ENCODE measurements at places on chromosomes 2 and 18.

DNA sequence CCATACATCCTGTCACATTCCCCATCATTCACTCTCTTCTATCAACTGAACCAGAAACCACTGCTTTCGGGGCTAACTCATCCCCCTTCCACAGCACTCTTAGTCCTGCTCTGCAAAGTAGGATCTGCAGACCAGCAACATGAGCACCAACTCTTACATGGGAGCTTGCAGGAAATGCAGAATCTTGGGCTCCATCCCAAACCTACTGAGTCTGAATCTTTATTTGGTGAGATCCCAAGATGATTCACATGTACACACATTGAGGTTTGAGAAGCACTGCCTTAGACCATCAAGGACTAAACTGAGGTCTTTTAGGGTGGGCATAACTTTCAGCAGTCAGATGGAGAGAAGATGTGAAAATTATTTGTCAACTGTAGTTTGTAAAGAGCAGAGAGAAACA, 235.6 kb upstream of the EPHA4 start:
- DNase-seq, result no peak

DNA sequence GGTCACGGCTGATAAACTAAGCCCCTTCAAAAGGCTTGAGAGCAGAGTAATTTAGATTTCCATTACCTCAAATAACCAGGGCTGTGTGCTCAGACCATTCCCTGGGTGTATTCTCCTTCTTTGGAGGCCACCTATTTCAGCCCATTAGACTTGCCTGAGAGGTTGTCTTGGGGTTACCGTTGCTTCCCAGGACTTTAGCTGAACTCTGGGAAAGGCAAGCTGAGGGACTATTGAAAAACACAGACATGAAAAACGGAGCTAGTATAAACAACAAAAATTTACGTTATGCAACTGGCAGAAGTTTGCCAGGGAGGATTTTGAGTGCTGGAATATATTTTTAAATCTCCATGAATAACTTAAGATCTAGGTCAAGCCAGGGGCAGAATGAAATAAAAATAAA, 561.0 kb upstream of the TNP1 start:
- no peak for DNase-seq

DNA sequence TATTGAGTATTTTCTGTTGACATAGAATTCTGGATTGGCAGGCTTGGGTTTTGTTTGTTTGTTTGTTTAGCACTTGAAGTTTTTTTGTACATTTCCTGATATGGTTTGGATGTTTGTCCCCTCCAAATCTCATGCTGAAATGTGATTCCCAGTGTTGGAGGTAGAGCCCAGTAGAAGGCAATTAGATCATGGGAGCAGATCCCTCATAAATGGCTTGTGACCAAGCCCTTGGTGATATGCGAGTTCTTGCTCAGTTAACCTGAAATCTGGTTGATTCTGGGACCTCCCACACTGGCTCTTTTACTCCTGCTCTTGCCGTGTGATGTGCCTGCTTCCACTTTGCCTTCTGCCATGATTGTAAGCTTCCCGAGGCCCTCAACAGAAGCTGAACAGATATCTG, 98.0 kb downstream of the PTPN4 start:
- no peak for DNase-seq

- no peak for DNase-seq
Observed at GRCh38 chr2:169285531-169286235, 76.7 kb downstream of the LRP2 start.

- peak; percentile 78 for DNase-seq
Observed at GRCh38 chr18:9575558-9575957, 38.8 kb downstream of the PPP4R1 start.

- no peak for DNase-seq
Observed at GRCh38 chr2:54657664-54658083, 65.8 kb upstream of the EML6 start.

DNA sequence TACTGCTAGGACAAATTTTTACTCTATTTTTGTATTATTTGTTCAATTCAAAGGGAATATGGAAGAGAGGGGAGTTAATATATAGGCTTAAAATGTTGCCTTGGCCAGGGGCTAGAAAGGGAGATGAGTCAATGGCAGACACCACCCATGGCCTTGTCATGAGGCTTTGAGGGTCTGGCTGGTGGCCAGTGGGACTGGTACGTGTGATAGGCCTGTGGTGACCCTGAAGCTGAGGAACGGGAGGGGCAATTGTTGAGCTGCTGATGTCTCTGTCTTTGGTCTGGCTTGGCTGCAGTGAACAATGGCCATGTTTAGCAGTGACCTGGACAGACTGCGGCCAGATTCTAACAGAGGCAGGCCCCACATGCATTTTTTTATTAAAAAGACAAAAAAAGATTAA, 18.5 kb downstream of the GKN1 start:
- no peak for DNase-seq

DNA sequence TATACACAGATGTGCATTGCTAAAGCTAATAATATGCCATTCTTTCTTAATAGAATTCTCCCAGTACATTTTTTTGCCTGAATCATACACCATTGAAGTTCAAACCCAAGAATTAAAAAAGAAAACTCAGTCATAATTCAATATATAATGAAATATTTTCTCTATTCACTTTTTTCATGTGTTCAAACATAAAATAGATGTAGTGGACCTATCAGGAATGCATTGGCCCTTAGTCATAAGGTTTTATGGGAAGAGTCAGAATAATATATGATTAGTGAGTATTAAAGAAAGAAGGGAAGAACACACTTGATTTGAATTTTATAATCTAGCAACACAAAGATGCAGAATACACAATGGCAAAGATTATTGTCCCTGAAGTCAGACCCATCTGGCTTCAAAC, 297.0 kb upstream of the COL3A1 start:
- DNase-seq, result no peak

- no peak for DNase-seq
Observed at GRCh38 chr2:173962583-173963110, 2.5 kb downstream of the SP3 start.

DNA sequence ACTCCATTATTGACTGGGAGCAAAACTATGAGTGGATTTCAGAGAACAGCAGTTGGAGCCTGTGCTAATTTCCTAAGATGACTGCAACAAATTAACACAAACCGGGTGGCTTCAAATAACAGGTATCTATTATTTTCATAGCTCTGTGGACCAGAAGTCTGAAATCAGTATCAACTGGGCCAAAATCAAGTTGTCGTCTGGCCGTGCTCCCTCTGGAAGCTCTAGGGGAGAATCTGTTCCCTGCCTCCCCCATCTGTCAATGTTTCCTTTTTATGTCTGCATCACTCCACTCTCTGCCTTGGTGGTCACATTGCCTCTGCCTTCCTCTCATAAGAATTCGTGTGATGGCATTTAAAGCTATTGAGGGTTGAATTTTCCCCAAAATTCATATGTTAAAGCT, 269.8 kb downstream of the TMX3 start:
- DNase-seq, result no peak

DNA sequence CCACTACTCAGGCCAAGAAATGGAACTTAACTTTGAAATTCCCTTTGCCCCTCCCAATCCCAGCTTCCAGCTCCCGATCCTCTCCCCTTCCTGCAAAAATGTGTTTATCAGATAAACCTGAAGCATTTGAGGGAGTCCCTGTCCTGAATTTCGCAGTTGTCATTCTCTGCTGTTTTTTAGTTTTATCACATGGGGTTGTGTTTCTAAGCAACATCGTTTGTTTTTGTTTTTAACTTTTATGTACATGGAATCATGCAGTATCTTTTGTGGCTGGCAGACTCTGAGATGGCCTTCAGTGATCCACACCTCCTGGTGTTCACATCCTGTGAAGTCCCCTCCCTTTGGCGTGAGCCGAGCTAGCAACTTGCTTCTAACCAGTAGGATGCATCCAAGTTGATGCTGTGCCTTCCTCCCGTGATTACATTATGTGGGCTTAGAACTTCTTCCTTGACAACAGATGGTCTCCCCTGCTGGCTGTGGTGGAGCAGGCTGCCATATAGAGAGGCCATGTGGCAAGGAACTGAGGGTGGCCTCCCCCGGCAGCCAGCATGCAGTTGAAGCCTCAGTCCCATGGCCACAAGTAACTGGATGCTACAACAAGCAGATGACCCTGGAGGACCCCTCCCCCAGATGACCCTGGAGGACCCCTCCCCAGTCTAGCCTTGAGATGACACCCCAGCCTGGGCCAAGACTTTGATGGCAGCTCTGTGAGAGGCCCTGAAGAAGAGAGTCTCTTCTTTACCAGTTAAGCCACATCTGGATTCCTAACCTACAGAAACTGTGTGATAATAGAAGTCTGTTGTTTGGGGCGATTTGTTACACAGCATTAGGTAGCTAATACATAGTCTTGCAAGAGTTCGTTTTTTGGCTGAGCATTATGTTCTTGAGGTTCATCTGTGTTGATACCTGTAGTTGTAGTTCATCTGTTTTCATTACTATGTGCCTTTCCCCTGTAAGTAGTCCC, 27.7 kb downstream of the SH3BP4 start:
- DNase-seq, result no peak

GRCh38 chr2:226873051-226873620, 37.3 kb downstream of the RHBDD1 start:
- no peak for DNase-seq

DNA sequence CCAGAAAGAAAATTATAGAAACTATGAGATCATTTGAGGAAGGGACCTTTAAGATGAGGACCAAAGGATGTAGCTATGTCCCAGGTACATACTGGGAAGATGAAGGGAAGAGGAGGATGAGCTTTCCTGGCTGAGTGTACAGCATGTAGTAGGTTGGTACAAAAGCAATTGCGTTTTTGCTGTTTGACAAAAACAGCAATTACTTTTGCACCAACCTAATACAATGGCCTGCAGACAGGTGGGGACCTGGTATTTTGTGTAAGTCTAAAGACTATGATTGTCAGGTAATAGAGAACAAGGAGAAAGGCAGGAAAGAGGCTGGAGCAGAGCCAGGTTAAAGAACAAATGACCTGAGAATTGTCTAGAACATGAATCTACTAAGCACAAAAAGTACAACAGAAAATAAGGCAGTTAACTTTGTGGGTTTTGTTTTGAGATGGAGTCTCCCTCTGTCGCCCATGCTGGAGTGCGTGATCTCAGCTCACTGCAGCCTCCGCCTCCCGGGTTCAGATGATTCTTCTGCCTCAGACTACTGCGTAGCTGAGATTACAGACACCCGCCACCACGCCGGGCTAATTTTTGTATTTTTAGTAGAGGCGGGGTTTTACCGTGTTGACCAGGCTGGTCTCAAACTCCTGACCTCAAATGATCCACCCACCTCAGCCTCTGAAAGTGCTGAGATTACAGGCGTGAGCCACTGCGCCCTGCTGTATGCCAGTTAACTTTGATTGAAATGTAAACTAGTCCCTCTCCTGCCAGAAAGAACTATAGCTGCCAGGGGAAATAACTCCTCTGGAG, 3.2 kb upstream of the TGOLN2 start:
- DNase-seq, result no peak

DNA sequence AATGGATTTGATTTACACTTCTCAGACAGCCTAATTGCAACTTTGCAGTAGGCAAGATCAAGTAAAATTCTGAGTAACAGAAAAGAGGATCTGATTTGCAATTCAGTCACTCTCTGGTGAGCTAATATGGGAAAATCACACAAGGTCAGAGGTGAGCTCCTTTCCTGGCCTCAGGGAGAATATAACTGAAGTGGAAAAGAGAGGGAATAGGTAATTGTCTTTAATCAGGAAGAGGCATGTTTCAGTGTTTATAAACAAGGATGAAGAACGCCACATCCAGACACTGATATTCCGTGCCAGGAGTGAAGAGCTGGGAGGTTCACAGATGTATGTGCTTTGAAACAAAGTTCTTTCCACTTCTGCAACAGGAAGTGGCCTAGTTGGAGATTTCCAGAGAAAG, 127.1 kb downstream of the ETAA1 start:
- DNase-seq, result no peak

- DNase-seq, result no peak
Observed at GRCh38 chr18:33744032-33744697, 166.1 kb downstream of the ASXL3 start.

GRCh38 chr18:57806201-57806977, 3.3 kb upstream of the ATP8B1 start:
- DNase-seq, result no peak

DNA sequence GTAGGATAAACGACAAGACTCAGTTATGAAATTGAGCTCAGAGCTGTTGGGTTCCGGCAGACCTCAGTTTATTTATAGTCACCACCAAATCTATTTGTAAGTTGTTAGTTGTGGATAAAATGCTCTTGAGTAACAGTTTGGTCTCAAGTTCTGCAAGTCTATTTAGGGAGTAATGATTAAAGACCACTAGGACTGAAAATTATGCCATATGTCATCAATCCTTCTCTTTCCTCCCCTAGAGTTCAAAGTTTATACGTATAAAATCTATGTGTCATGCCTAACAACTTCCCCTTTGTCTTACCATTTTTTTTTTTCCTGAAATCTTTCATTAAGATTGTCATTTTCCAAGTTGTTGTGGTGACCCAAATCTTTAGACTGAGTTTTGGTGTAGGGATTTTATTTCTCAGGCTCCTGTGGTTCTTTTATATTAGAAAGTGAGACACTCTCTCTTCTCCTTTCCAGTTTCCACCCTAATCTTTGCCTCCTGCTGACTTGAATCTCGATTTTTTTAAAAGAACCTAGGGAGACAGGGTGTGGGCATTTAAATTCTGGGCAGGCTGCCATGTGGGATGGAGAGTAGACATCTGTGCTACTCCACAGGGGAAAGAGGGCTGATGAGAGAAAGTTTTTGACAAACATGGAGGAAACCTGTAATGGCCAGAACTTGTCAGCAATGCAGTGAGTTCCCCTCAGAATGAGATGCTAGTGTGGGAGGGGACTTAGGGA, 51.0 kb downstream of the LAMA3 start:
- no peak for DNase-seq

DNA sequence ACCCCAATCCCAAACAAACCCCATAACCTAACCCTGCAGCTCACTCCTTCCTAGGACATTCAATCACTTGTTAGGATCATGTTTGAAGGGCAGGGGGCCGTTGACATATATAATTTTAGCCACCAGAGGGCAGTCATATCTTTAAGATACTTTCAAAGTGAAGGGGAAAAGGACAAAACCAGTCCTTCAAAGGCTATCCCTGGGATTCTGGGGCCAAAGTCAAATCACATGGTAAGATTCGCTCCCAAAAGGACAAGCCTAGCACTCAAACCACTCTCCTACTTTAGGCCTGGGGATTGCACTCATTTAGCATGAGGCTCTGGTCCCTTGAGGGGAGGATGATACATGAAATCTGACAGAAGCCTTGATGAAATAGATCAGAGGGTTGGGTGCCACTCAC, 44.6 kb downstream of the HAUS1 start:
- DNase-seq, result no peak

DNA sequence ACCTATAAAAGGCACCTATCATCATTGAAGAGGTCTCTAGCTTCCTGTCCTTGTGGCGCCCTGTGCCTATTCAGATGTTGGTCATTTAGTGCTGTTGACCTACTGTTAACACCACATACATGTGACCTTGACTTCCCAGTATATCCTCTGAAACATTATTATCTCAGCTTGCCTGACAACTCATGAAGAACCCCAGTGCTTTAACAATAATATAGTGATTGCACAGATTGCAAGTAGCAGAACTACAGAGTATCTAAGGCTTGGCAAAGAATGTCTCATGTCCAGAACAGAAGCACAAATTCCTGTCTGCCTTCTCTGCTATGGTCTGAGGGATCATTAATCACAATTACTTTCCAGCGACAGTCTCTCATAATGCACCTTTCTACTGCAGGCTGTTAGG, 165.3 kb downstream of the LCLAT1 start:
- DNase-seq, result no peak

GRCh38 chr2:105368759-105369408, 30.0 kb downstream of the FHL2 start:
- DNase-seq, result no peak

- no peak for DNase-seq
Observed at GRCh38 chr2:84830095-84830494, 50.8 kb downstream of the TRABD2A start.

Measured in thoracic aorta (tissue), 2 donors.